ENCODE measurements at places on chromosomes 4 and X.

- no peak for DNase-seq
These were observed 5.8 kb downstream of the ATG4A start for GRCh38 chrX:108097380-108097779.

GRCh38 chr4:158856852-158857251 is 88.0 kb downstream of the FNIP2 start:
- DNase-seq, result peak; percentile 55

- DNase-seq, result peak; percentile 40
These were observed 110.9 kb upstream of the ANK2 start for GRCh38 chr4:112938461-112939058.

DNA sequence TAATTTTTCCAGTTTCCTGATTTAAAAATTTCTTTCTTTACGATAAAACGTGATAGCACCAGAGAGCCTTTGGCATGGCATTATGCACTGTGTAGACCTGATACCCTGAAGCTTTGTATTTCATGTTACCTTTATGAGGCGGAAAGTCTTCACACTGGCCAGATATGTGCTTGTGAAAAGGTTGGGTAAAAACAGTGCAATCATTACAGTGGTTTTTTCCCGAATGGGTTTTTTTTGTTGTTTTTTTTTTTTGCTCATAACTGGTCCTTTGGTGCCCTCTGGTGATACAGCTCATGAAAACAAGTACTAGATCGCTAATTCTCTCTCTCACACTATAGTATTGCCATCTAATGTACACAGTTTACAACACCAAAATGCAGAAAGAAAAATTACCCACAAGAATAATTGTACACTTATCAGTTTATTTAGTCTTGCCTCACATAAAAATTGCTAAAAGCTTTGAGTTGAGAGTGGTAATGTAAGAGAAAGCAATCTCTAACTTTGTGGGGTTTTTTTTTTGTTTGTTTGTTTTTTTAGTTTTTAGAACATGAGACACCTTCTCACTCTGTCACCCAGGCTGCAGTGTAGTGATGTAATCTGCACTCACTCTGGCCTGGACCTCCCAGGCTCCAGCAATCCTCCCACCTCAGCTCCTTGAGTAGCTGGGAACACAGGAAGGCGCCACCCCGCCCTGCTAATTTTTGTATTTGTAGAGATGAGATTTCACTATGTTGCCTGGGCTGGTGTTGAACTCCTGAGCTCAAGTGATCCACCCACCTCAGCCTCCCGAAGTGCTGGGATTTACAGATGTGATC is 21.3 kb downstream of the SPCS3 start:
- no peak for DNase-seq

DNA sequence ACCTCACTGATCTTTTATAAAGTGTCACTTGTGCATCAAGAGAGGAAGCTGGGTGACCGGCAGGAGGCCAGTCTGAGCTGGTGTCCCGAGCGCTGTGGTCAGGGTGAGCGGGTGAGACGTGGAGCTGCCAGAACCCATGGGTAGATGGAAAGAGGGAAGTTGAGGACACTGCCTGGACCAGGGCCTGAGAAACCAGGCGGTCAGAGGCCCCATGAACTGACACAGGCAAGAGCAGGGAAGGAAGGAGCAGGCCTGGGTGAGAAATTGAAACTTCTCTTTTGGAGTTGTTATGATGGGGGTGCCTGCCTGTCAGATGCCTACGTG is 192.6 kb downstream of the AFAP1 start:
- DNase-seq, result no peak

All from SK-N-MC (cell line).